ENCODE measurements at places on chromosomes 13 and 19. TPM values are rescaled to one million over a fixed set of nuclear protein-coding genes. Genes with fewer than 3 reads are reported as not detected.

DNA sequence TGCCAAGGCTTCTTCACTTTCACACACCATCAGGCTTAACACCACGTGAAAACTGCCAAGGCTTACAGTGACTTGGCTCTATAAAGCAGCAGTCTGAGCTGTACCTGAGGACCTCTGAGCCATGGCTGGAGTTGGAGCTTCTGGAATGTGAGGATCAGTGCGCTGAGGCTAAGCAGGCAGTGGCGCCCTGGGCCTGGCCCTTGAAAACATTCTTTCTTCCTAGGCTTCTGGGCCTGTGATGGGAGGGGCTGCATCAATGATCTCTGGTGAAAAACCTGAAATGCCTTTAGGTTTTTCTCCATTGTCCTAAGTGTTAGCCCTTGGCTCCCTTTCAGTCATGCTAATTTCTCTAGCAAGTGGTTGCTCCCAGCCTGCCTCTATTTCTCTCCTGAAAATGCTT lies 192.5 kb upstream of the PCDH20 start:
- no peaks in the 10 kb centered on the region for H3K36me3 ChIP-seq
- H3K4me3 ChIP-seq = no peak overlapping the region
- no peak for DNase-seq
- no peaks in the 10 kb centered on the region for H3K4me1 ChIP-seq

- no peaks in the 10 kb centered on the region for H3K27me3 ChIP-seq
- H3K4me3 ChIP-seq = no peak overlapping the region
- peaks cover 39% of the 10 kb centered on the region for H3K4me1 ChIP-seq
Observed at GRCh38 chr19:512547-513365, 5.5 kb downstream of the TPGS1 start.

GRCh38 chr19:29598036-29598435 lies 8.0 kb upstream of the POP4 start:
- no peaks in the 10 kb centered on the region for H3K36me3 ChIP-seq
- no peak overlapping the region for H3K27ac ChIP-seq
- H3K4me3 ChIP-seq = no peak overlapping the region
- no peak for DNase-seq
- H3K4me1 ChIP-seq = peaks cover 2% of the 10 kb centered on the region

DNA sequence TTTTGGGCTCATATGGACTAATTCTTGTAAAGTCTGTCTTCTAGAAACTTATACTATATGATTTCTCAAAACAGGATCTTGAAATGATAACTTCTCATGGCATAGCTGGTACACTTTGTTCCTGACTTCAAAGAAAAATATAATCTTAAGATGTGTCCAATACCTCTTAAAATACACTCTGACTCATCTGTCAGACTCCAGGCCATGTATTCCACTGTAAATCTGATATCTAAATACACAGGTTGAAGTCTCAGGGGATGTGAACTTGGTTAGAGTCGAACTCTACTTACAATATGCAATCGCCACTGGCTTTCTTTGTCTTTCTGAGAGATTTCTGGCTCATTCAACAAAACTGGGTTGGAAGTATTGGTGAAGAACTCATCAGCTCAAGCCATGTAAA lies 99.8 kb downstream of the LACC1 start:
- peaks cover 11% of the 10 kb centered on the region for H3K27me3 ChIP-seq
- H3K4me3 ChIP-seq = no peak overlapping the region
- DNase-seq = no peak
- H3K4me1 ChIP-seq = no peaks in the 10 kb centered on the region
- peaks cover 3% of the 10 kb centered on the region for H3K36me3 ChIP-seq

GRCh38 chr19:5434970-5435641 lies 20.1 kb upstream of the ZNRF4 start:
- peak; percentile 82 for DNase-seq
- H3K36me3 ChIP-seq = no peaks in the 10 kb centered on the region
- H3K4me1 ChIP-seq = peaks cover 12% of the 10 kb centered on the region
- H3K4me3 ChIP-seq = no peak overlapping the region
- H3K27ac ChIP-seq = no peak overlapping the region
- H3K27me3 ChIP-seq = peaks cover 36% of the 10 kb centered on the region

GRCh38 chr13:111658145-111659100 lies 338.0 kb downstream of the TEX29 start:
- no peak overlapping the region for H3K27ac ChIP-seq
- peaks cover 7% of the 10 kb centered on the region for H3K27me3 ChIP-seq
- no peaks in the 10 kb centered on the region for H3K4me1 ChIP-seq
- no peak for DNase-seq
- no peak overlapping the region for H3K4me3 ChIP-seq

DNA sequence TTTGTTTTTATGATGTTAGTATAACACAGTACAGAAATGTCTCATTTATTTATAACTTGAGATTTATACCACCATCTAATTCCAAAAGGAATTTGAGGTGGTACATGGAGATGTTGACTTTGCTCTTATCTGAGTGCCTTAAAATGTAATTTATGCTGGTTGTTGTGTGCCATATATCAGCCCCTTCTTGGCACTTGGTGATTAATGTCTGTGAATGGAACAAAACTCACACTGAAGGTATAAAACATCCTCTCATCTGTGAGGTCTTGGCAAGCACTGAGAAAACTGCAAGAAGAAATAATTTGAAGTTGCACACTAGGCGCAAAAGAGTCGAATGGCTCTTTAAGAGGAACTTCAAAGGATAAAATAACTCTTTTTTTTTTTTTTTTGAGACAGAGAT lies 240.4 kb downstream of the B3GLCT start:
- no peaks in the 10 kb centered on the region for H3K36me3 ChIP-seq
- H3K4me1 ChIP-seq = no peaks in the 10 kb centered on the region
- no peak overlapping the region for H3K4me3 ChIP-seq
- H3K27ac ChIP-seq = no peak overlapping the region
- peaks cover 19% of the 10 kb centered on the region for H3K27me3 ChIP-seq

ZNF345 gene
- total RNA-seq = 4.6 TPM

STAP2 gene
- total RNA-seq = 11.5 TPM

RASAL3 gene
- total RNA-seq = 97.7 TPM

METTL21C gene
- not detected for total RNA-seq

CACNG7 gene
- not detected for total RNA-seq

All from activated CD4-positive, alpha-beta T cell treated with anti-CD3 and anti-CD28 coated beads for 36 hours (primary cell).